ENCODE measurements at places on chromosomes 3 and 15.
A peak's percentile ranks its signal among the peaks of the same experiment; 100 is the strongest.

DNA sequence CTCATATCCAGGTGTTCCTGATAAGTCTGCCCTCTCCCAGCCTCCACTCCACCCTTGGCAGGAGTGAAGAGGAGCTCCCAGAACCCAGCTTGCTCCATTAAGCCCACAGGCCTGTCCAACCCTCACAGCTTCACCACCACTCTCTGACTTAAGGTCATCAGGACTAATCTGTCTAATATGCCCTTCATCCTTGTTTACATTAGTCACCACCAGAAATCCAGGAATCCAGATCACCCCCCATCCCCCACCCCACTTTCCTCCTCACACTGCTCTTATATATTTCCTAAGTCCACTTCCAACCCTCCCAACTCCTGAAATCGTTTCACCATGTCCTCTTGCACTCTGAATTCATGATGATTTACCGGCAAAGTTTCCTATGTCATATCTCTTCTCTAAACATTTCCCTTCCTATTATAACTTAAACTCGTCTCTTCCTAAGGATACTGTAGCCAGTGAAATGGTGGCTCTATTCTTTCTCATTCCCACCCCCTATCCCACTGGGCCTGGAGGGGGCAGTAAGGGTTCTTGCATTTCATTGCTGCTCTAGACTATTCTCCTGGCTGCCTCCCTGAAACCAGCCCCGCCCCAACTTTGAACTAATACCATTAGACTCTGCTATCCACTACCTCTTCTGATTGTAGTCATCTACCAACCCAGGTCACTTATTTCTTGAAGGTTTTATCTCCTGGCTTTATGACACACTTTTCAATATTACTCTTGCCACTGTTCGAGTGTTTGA lies 43.4 kb downstream of the PPP2R3A start:
- H3K27ac ChIP-seq, result no peak overlapping the region
- no peaks in the 10 kb centered on the region for H3K36me3 ChIP-seq
- H3K4me3 ChIP-seq, result no peak overlapping the region
- H3K4me1 ChIP-seq, result peaks cover 6% of the 10 kb centered on the region

- peaks cover 5% of the 10 kb centered on the region for H3K4me1 ChIP-seq
- H3K4me3 ChIP-seq, result no peak overlapping the region
- H3K27me3 ChIP-seq, result no peaks in the 10 kb centered on the region
- no peaks in the 10 kb centered on the region for H3K36me3 ChIP-seq
- no peak for DNase-seq
- H3K27ac ChIP-seq, result no peak overlapping the region
Observed at GRCh38 chr3:171186383-171186782, 159.9 kb upstream of the SLC2A2 start.

GRCh38 chr3:31278532-31278931 lies 254.2 kb upstream of the STT3B start:
- H3K36me3 ChIP-seq, result no peaks in the 10 kb centered on the region
- H3K27ac ChIP-seq, result no peak overlapping the region
- DNase-seq, result no peak

DNA sequence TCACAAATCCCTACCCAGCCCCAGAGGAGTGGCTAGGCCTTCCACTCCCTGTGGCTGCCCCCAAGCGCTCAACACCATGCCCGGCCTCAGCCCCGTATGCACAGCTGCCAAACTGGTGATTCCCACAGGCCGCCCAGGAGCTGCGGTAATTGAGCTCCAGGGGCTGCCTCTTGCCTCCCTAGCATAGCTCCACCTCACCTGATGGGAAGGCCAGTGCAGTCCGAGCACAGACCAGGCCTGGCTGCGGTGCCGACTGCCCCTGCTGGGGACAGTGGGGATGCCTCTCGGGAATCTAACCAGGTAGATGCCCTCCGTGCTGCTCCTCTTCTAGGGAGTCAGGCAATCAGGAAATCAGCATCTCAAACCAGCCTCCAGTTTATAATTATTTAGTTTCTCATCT lies 25.9 kb downstream of the SCN5A start:
- no peaks in the 10 kb centered on the region for H3K4me1 ChIP-seq
- H3K4me3 ChIP-seq, result no peak overlapping the region
- H3K27ac ChIP-seq, result no peak overlapping the region

GRCh38 chr15:70833861-70834765 lies 19.8 kb downstream of the LARP6 start:
- H3K36me3 ChIP-seq, result peaks cover 38% of the 10 kb centered on the region
- peaks cover 7% of the 10 kb centered on the region for H3K4me1 ChIP-seq
- no peak overlapping the region for H3K4me3 ChIP-seq
- no peaks in the 10 kb centered on the region for H3K27me3 ChIP-seq
- DNase-seq, result peak; percentile 59

DNA sequence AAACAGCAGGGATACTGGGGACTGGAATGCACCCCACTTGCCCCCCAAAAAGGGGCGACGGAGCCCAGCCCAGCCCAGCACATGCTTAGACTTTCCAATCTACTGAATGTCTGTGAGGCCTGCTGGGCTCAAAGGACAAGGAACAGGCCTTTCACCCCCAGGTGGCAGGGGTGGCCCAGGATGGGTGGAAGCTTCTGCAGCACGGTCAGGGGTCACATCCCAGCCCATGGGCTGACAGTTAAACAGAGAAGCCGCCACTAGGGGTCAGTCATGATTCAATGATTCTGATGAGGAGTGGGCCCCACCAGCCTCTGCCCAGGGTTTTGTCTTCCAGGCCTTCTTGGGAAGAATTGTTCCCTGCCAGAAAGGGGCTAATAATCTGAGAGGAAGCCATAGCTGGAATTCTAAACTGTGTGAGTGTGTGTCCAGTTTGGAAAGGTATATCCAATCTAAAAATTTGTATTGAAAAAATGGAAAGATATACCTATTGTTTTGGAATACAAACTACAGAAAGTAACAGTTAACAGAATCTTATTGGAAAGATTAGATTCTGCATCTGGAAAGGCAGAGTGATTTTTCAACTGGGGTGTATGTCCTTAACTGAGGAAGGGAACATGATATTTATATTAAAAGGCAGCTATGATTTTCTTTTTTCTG lies 2.2 kb downstream of the CHRNB4 start:
- H3K4me3 ChIP-seq, result no peak overlapping the region
- no peaks in the 10 kb centered on the region for H3K36me3 ChIP-seq
- no peaks in the 10 kb centered on the region for H3K27me3 ChIP-seq

GRCh38 chr3:52281981-52282801 lies 3.7 kb upstream of the WDR82 start:
- no peak overlapping the region for H3K27ac ChIP-seq
- DNase-seq, result no peak
- H3K4me3 ChIP-seq, result no peak overlapping the region
- no peaks in the 10 kb centered on the region for H3K4me1 ChIP-seq

GRCh38 chr3:54964081-54964480 lies 36.2 kb upstream of the LRTM1 start:
- H3K36me3 ChIP-seq, result no peaks in the 10 kb centered on the region
- no peak overlapping the region for H3K27ac ChIP-seq

DNA sequence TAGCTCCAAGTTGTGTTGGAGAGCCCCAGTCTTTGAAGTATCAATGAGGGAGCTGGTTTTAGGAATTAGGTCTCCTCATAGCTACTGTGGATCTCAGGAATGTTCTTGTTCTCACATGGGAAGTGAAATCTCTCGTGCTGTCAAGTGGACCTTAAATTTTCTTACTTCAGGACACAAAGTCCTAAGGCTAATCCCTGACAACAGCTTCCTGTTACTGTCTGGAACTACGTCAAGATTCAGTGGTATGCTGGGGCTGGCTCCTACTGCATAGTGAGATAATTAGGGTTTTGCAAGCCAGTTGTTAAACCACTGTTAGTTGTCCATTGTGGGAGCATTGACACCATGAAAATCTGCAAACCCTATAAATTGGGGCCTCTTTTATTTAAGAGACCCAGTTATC lies 22.8 kb downstream of the MESP1 start:
- H3K4me3 ChIP-seq, result no peak overlapping the region
- no peaks in the 10 kb centered on the region for H3K36me3 ChIP-seq
- no peak overlapping the region for H3K27ac ChIP-seq
- no peaks in the 10 kb centered on the region for H3K27me3 ChIP-seq
- H3K4me1 ChIP-seq, result no peaks in the 10 kb centered on the region

DNA sequence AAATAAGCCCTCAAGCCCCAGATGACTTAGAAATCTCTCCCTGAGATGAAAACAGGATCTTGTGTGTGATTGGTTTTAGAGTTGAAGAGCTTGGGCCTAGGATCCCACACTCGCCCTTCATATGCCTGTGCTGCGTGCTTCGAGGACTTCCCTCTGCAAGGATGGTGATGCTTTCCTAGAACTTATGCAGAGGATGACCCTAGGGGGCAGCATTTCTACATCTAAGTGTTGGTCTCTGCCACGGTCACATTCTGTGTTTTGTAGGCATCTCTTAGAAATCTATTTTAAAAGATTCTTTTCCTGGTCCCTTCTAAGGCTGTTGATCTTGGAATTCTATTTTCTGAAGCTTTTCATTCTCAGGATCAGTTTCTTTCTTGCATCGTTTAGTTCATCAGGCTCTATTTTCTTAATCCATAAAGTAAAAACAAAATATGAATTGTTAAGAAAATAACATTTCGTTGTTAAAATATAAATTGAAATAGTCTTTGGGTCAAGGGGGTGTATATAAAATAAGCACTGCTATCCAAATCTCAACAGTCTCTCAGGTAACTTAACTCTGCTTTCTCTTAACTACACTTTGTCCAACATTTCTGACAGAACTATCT lies 45.7 kb downstream of the WDR76 start:
- DNase-seq, result peak; percentile 62
- H3K27ac ChIP-seq, result no peak overlapping the region
- no peak overlapping the region for H3K4me3 ChIP-seq
- no peaks in the 10 kb centered on the region for H3K27me3 ChIP-seq
- H3K36me3 ChIP-seq, result peaks cover 35% of the 10 kb centered on the region

GRCh38 chr15:66947471-66947870 lies 117.9 kb upstream of the SMAD3 start:
- H3K36me3 ChIP-seq, result no peaks in the 10 kb centered on the region
- DNase-seq, result no peak
- H3K4me3 ChIP-seq, result no peak overlapping the region
- no peaks in the 10 kb centered on the region for H3K4me1 ChIP-seq

DNA sequence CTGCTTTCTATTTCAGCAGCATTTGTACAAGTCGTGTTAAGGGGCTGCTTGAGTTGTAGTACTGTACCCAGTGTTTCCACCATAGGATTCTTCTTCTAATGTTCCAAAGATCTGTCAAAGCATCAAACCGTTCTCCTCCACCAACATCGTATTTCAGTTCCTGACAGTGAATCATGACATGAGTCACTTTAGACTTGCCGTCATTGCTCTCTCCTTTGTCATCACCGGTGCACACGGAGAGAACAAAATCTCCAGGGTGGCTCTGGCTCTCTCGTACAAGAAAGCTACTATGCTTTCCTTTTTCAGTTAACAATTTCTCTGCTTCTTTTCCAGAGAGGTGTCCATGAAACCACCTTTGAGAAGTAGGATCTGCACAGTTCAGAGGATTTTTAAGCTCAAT lies 270.9 kb upstream of the CCDC54 start:
- no peak for DNase-seq
- H3K27ac ChIP-seq, result no peak overlapping the region
- no peaks in the 10 kb centered on the region for H3K36me3 ChIP-seq
- H3K4me3 ChIP-seq, result no peak overlapping the region

DNA sequence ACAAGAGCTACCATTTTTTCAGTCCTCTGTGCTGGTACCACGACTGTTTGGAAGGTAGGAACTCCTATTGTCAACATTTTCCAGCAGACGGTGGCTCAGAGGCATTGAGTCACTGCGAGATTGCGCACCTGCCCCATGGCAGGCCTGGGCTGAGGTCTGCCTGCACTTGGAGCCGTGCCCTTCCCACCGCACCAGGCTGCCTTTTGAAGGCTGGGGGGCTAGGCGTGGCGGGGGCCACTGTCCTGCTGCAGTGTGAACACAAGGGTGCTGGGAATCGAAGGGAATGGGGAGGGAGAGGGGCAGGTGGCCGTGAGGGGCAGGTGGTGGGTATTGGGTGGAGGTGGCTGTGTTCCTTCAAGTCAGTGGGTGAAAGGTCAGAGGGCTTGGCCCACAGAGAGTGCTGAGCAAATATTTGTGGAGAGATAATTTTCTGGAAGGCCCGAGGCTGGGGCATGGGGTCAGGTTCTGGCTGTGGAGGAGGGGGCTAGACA lies 16.3 kb downstream of the SNX33 start:
- no peaks in the 10 kb centered on the region for H3K27me3 ChIP-seq
- H3K4me3 ChIP-seq, result no peak overlapping the region
- H3K4me1 ChIP-seq, result 0 out of 2 replicates have a peak, but pooled peaks cover 2% of the 10 kb centered on the region
- H3K36me3 ChIP-seq, result peaks cover 11% of the 10 kb centered on the region
- no peak for DNase-seq

DNA sequence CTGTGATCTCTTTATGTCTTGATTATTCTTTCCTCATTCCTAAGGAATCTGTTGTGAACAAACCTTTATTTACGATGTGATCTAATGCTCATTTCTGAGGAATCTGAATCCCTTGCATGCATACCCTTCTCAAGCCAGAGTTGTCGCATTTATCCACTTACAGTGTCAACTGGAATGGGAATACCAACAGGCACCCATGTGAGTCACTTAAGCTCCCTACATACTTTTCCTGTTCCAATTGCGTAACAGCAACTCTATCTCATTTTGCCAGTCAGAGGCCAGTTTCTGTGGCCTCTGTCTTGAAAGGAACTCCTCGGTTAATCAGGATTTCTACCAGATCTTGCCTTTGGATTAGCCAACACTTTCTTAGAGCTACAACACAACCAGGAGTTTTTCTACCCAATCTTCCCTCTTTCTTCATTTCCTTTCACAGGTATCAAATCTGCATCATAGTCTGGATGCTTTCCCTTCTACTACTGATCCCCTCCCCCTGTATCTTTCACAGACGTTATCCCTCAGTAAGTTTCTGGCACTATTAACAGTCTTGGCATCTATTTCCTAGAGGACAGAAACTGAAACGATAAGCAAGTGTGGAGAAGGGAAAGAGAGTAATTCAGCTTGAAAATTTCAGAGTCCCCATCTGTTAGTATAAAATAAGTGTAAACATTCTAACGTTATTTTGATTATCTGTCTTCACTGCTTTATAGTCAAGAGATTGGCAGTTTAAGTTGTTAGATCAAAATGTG lies 66.8 kb upstream of the BCHE start:
- H3K27me3 ChIP-seq, result no peaks in the 10 kb centered on the region
- DNase-seq, result no peak
- no peak overlapping the region for H3K4me3 ChIP-seq
- H3K27ac ChIP-seq, result no peak overlapping the region
- no peaks in the 10 kb centered on the region for H3K4me1 ChIP-seq

GRCh38 chr3:197241173-197241572 lies 57.2 kb downstream of the DLG1 start:
- no peak overlapping the region for H3K4me3 ChIP-seq
- H3K27me3 ChIP-seq, result no peaks in the 10 kb centered on the region
- H3K4me1 ChIP-seq, result peaks cover 6% of the 10 kb centered on the region
- H3K36me3 ChIP-seq, result peaks cover 52% of the 10 kb centered on the region

GRCh38 chr3:157868946-157869345 lies 237.3 kb downstream of the SHOX2 start:
- no peak overlapping the region for H3K4me3 ChIP-seq
- H3K27ac ChIP-seq, result no peak overlapping the region
- no peaks in the 10 kb centered on the region for H3K27me3 ChIP-seq
- H3K4me1 ChIP-seq, result no peaks in the 10 kb centered on the region
- no peaks in the 10 kb centered on the region for H3K36me3 ChIP-seq

DNA sequence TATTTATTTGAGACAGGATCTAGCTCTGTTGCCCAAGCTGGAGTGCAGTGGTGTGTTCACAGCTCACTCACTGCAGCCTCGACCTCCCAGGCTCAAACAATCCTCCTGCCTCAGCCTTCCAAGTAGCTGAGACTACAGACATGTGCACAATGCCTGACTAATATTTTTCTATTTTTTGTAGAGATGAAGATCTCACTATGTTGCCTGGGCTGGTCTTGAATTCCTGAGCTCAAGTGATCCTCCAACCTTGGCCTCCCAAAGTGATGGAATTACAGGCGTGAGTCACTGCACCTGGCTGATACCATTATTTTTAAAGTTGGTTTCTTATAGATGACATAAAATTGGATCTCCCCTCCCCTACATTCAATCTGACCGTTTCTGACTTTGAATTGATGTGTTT lies 139.5 kb upstream of the RGMA start:
- no peak overlapping the region for H3K4me3 ChIP-seq
- peaks cover 13% of the 10 kb centered on the region for H3K36me3 ChIP-seq
- no peak overlapping the region for H3K27ac ChIP-seq
- no peaks in the 10 kb centered on the region for H3K27me3 ChIP-seq
- no peak for DNase-seq
